ENCODE measurements at places on chromosomes 3 and 15.

DNA sequence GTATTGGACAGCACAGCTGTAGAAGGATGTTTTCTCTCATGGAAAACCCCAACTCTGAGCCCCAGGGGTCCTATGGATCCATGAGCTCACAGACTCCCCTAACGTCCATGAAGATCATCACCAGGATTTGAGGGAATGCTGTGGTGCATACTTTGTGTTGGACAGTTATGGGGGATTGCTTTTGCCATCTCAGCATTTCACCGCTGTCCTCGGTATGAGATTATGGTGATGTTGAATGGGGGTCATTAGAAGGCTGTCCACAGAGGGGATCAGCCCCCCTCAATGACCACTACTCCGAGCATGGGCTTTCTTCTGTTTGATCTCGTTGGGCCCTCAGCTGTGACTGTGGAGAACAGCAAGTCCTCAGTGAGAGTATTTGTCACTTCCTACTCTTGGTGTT is 255.2 kb upstream of the CTDSPL start:
- no peak for DNase-seq

- no peak for DNase-seq
These were observed 1491.0 kb downstream of the SI start for GRCh38 chr3:163587342-163587741.

GRCh38 chr15:85579957-85580694 is 199.7 kb downstream of the AKAP13 start:
- no peak for DNase-seq

- no peak for DNase-seq
These were observed 1.5 kb downstream of the RBP1 start for GRCh38 chr3:139537795-139538621.

DNA sequence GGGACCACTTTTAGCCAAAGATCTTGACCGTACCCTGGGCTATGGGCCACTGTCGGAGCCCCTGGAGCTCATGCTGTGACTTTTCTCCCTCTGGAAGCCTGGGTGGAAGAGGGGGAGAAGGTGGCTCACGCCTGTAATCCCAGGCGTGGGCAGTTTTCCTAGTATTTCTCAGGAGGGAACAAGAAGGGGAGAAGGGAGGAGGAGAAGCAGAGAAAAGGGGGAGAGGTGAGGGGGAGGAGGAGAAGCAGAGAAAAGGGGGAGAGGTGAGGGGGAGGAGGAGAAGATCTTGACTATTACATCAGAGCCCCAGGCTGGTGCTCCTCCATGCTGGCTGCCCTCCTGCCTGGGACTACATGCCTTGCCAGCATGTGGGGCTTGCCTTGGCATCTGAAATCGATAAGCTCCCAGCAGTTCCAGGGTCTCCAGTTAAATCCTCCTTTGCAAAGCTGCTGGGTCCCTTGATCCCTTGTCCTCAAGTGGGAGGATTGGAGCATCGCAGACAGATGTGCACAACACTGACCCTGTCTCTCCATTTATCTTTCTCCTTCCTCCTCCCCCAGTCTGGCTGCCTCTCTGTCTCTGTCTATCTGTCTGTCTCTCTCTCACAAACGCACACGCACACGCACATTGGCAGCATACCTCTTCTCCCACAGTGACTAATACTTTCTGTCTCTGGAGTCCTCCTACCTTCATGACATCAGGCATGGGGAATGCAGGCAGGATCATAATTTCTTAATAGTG is 41.6 kb downstream of the MRAS start:
- DNase-seq, result peak; percentile 40

GRCh38 chr3:193731656-193732055 is 138.6 kb downstream of the OPA1 start:
- no peak for DNase-seq

GRCh38 chr15:62879770-62880169 is 162.8 kb upstream of the TPM1 start:
- DNase-seq, result no peak

GRCh38 chr3:185740133-185740532 is 84.7 kb downstream of the IGF2BP2 start:
- no peak for DNase-seq

DNA sequence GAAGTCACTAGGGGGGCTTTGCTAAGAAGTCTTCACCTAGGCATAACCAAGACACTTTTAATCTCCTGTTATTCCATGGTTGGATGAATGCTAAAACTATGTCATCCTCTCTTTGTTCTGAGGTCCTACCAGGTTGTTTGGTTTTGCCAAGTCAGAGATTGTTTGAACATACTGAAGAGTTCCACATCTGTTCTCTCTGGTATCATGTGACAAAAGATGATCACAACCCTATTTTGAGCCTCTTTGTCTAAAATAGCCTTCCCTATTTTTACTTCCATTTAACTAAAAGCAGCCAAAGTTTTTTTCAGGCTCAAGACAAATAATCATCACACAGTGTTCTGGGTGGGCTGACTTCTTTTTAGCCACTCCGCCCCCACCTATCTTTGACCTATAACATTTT is 218.4 kb upstream of the LMCD1 start:
- DNase-seq, result no peak

GRCh38 chr3:45236964-45237363 is 10.9 kb upstream of the TMEM158 start:
- no peak for DNase-seq

DNA sequence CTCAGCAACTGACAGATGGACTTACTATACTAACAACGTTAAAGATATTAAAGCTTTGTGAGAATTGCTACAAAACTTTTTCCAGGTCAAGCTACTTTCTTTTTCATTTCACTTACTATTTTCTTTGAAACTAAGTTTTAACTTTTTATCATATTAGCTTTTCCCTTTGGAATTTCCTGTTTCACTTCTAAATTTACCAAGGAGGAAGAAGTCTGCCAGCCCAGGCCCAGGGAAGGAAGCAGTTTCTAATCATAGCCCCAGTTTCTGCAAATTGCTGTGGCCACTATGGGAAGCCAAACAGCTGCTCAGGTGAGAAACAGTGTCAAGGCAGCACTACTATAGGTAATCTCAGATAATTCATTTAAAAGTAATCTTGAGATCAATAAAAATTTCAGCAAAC is 18.4 kb downstream of the CYFIP1 start:
- no peak for DNase-seq

DNA sequence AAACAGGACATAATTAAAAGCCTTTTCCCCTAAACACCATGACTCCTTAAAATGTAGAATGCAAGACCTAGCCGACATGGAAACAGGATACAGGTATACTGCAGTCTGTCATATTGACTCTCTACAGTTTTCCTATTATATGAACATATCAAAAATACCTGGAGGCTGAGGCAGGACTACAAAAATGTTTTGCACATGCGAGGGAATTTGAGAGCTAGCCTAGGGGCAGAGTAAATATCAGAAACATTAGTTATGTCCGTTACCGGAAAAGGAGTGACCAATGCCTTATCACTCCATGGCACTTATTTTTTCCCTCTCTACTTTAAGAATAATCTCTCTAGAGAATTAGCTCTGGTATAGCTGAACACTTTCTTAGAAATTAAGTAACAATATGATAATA is 732.3 kb downstream of the TUSC7 start:
- no peak for DNase-seq

- DNase-seq, result no peak
These were observed 187.4 kb upstream of the STAC start for GRCh38 chr3:36192901-36193300.

Data from fibroblast of the conjunctiva (primary cell).